ENCODE measurements at places on chromosomes 5 and 9.

GRCh38 chr5:55771175-55771655 lies 33.4 kb downstream of the DDX4 start:
- DNase-seq, result no peak

- no peak for DNase-seq
Measured at GRCh38 chr5:145825751-145826180, 9.4 kb downstream of the PRELID2 start.

DNA sequence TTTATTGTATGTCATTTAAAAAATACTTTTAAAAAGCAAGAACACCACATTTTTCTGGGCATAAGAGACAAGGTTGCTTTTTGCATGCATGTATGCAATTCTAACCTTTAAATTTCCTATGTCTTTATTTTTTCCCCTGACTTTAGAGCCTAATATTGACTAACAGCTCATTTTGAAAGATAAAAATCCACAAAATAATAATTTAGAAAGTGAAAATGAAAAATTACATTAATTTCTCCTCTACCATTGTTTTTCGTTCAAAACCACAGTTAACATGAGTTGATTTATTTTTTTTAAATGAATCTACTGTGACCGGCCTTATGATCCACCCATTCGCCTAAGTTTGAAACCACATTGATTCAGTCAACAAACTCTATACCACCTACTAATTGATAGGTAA lies 137.5 kb upstream of the CDKN2B start:
- DNase-seq, result no peak

DNA sequence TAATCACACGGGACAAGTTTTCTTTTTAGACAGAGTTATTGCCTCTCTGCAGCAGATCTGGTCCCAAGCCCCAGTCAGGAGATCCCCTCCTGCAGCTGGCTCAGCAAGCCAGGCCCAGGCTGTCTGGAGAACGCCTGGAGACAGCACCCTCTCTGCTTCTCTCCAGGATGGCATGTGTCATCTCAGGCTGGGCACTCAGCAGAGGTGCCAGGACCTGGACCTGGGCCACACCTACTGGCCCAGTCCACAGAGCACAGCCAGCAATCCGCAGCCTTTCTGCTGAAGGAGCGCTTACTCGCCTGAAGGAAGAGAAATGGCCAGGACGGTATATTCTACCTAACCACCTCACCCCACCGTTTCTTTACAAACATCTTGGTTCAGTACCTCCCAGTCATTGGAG lies 4.7 kb upstream of the TBC1D9B start:
- no peak for DNase-seq

DNA sequence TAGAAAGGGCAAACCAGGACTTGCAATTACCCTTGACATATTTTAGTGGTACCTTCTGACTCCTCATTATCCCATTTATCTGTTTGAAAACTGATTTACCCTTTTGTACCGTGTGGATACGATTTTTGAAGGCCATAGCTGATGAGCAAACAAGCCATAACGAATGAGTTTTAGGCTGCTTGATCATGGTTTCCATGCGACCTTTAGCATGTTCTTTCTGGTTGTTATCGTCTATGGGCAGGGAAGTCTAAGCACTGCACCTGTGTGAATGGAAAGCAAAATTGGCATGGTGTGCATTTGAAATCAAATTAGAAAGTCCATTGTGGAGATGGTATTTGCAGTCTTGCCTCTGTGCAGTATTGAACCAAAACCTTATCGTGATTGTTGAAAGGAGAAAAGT lies 127.7 kb downstream of the TLE4 start:
- DNase-seq, result no peak

DNA sequence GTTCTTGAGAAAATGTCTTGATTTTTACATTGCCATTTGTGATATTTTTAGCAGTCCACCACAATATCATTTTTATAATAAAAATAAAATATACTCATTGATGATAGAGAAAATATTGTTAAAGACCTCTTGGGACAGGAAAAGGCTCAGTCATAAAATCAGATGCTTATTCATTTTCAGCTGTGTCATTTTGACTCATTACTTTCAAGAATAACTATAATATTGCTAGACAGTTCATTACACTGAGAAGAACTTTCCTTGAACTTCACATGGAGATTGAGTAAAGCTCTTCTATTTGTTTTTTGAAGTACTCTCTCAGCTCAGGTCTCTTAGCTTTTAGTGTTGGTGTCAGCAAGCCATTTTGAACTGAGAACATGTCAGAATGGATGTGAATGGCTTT lies 8.5 kb upstream of the MEIKIN start:
- no peak for DNase-seq

DNA sequence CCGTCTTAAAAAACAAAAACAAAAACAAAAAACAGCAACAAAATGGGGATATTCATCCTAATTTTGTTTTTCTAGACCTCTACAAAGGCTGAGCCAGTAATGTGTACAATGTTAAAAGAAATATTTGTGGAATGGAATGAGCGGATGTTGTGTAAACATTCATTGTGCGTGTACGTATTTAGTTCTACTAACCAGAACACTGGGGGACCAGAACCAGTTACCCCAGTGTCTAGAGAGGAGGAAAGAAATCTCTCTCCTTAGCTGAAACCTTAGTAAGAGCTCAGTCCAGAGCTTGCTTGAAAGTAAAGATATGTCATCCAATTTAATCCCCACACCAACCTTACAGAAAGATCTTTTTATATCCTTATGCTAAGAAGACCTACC lies 106.7 kb upstream of the CPEB4 start:
- no peak for DNase-seq

- DNase-seq, result no peak
Measured at GRCh38 chr5:139091439-139092156, 106.6 kb downstream of the SIL1 start.

- no peak for DNase-seq
Measured at GRCh38 chr5:32388432-32389129, 56.0 kb downstream of the ZFR start.

GRCh38 chr5:16502866-16503265 lies 37.3 kb upstream of the ZNF622 start:
- DNase-seq, result no peak

DNA sequence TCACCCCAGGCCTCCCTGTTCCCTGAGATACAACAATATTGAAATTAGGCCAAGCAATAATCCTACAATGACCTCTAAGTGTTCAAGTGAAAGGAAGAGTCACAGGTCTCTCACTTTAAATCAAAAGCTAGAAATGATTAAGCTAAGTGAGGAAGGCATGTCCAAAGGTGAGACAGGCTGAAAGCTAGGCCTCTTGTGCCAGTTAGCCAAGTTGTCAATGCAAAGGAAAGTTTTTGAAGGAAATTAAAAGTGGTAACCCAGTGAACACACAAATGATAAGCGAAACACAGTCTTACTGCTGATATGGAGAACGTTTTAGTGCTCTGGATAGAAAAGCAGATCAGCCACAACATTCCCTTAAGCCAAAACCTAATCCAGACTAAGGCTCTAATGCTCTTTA lies 39.8 kb downstream of the PTAR1 start:
- no peak for DNase-seq

- DNase-seq, result no peak
Measured at GRCh38 chr9:118640836-118641560, 728.2 kb downstream of the BRINP1 start.

DNA sequence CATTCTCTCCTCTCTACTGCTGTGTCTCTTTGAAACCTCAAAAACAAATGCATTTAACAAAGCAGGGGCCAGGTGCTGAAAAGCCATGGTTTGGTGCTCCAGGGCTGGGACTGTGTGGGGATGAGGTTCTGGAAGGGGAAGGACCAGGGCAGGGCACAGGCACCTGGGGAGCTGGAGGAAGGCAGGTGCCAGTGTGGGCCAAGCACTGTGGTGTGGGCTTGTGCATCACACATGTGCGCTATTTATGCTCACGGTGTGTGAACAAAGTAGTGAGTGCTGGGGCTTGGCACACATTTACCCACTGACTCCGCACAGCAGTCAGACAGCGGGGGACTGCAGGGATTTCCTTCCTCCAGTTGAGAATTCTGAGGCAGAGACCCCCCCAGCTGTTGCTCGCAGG lies 10.1 kb downstream of the HRH2 start:
- no peak for DNase-seq

GRCh38 chr5:1177826-1178528 lies 23.4 kb upstream of the SLC6A19 start:
- no peak for DNase-seq

GRCh38 chr9:134291452-134291881 lies 34.8 kb upstream of the RXRA start:
- no peak for DNase-seq

GRCh38 chr9:21558615-21559401 lies 76.7 kb upstream of the IFNE start:
- no peak for DNase-seq

DNA sequence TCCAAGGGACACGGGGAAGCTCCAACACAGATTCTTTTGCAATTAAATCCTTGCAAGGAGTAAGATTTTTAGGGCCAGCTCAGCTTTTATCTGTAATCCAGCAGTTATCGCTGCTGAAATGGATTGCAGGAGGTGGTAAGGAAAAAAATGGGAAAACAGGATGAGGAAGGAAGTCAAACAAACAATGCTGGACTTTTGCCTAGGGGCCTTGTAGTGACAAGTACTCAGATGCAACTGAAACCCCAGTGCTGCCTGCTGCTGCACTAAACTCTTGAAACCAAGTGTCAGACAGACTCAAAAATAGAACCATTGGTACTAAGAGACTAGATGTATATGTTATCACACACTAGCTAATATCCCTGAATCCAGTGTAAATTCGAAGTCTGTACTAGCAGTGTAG lies 309.2 kb downstream of the CTNND2 start:
- no peak for DNase-seq

GRCh38 chr5:31776976-31777651 lies 138.2 kb downstream of the PDZD2 start:
- DNase-seq, result no peak

- DNase-seq, result no peak
Measured at GRCh38 chr9:115715666-115716065, 437.9 kb upstream of the PAPPA start.

- DNase-seq, result no peak
Measured at GRCh38 chr5:126007841-126008240, 415.4 kb upstream of the GRAMD2B start.

DNA sequence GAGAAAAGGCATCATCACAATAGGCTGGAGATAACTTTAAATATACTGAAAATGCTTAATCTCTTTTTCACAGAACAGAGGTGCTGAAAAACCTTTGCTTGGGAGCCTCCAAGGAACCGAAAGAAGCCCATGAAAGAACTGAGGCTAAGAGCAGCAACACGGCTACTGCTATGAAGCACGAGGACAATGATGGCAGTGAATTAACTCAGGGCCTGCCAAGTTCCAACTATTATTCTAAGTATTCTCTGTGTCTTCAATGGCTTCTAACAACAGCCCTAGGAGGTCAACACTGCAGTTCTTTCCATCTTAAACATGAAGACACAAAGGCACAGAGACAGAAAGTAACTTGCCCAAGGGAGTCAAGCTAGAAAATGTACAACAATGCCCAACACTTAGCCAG lies 293.0 kb upstream of the DAP start:
- no peak for DNase-seq

DNA sequence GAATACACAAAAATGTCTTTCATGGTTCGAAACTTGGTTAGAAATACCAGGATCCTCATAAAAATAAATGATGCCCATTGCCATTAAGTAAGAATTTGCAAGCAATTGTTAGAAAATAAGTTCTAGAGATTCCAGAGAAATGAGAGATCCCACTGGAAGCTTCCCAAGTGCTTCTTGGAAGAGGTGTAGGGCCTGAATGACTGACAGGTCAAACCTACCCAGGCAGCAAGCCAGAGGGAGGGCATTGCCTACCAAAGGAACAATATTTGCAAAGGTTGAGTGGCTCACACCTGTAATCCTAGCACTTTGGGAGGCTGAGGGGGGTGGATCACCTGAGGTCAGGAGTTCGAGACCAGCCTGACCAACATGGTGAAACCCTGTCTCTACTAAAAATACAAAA lies 777.0 kb upstream of the WWC1 start:
- no peak for DNase-seq

- no peak for DNase-seq
Measured at GRCh38 chr9:32200896-32201295, 183.5 kb upstream of the ACO1 start.

GRCh38 chr5:117769877-117770276 lies 1195.3 kb upstream of the SEMA6A start:
- no peak for DNase-seq

All from activated naive CD4-positive, alpha-beta T cell (primary cell).